Inflammatory macrophage (primary cell): ENCODE measurements at places on chromosomes 3 and 15.

GRCh38 chr15:66981771-66982170 is 83.6 kb upstream of the SMAD3 start:
- no peak for DNase-seq

- no peak for DNase-seq
Measured at GRCh38 chr3:9047452-9048346, 84.4 kb upstream of the RAD18 start.

GRCh38 chr3:156304406-156304805 is 184.0 kb downstream of the KCNAB1 start:
- DNase-seq: no peak

DNA sequence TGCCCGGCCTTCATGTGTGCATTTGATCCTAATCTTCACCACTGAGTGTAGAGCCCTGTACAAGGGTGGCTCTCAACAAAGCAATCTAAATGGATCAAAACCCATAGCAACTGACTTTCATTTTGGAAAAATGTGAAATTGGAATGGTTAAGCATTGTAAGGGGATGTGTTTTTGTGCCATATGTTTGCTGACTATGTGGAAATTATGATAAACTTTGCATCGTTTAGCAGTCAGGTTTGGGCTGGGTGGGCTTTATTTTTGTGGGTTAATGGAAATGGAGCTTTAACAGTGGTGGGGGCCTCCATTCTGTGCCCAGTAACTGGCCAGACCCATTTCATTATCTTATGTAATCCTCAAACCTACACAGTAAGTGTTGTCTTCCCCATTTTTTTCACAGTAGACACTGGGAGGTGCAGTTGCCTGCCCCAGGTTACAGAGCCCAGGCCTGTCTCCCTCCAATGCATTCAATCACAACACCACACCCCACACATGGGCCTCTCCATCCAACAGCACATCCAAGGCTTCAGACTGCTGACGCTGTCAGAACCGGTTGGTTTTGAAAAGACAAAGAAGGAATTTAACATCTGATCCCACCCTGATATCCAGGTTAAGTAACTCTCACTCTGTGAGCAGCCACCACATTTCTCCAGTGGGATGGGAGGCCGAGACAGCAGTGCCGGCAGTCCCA is 136.3 kb upstream of the ABHD17C start:
- no peak for DNase-seq

DNA sequence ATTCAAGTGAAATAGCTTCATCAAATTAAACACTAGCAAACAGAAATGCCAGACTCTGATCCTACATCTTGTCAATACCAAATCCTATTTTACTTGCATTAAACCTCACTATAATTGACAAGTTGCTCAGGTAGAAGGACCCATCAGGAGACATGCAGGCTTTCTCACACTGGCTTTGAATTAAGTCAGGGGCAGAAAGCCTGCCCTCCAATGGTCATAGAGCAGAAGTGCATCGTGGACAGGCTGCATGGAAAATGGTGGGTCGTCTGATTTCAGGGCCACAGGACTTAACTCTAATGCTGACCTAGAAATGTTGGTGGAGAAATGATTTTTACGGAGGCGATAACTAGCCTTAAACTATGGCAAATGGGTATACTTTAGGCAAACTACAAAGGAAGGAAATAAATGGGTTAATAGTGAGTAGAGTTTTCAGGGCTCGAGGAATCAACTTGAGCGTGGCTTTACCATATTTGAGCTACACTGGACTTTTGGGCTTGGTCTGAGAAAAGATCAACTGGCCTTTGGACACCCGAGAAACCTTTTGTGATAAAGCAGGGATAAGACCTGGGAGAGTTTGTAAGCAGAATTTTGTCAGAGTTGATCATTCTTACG is 283.9 kb downstream of the GRM7 start:
- no peak for DNase-seq

GRCh38 chr3:23430781-23431398 is 227.8 kb downstream of the UBE2E2 start:
- DNase-seq: no peak

- no peak for DNase-seq
Measured at GRCh38 chr15:66873856-66874255, 171.8 kb downstream of the SMAD6 start.

DNA sequence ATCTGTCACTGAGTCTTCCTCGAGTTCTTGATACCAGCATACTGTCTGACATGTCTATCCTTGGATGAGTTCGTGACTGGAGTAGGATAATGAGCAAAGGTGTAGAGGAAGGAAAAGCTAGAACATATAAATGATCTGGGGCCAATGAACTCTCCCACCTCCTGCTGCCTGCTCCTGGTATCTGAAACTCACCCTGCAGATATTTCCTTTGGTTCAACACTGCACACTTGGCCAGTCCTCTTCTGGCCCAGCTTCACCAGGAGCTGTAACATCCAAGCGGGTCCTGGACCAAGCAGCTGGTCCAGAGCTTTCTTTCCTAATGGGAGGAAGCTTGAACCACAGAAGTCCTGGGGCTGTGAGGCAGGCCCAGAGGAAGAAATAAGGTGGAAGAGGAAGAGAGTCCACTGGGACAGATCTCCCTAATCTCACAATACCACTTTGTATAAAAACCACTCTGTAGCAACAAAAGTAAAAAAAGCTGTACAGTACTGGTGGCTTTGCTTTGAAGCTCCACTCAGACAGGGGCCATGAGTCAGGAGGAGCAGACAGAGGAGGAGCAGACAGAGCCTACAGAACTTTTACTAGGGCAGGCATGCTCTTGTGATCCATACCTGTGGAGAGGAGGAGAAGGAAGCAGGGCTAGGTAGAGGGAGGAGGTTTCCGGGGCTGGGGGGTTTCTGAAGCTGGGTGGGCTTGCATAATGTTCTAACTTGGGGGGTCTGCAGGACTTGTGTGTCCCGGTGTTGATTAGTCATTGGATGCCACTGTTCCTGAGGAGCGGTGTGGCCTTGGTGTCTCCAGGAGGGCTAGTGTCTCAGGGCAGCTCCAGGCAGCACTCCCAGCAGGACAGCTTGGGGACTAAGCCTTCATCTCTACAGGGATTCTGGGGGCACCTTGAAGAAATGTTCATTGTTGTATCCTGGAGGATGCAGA is 166.9 kb downstream of the ABHD5 start:
- no peak for DNase-seq
